ENCODE measurements at places on chromosomes 4 and X.

- no peak for DNase-seq
Observed at GRCh38 chr4:11719879-11720278, 291.2 kb upstream of the HS3ST1 start.

DNA sequence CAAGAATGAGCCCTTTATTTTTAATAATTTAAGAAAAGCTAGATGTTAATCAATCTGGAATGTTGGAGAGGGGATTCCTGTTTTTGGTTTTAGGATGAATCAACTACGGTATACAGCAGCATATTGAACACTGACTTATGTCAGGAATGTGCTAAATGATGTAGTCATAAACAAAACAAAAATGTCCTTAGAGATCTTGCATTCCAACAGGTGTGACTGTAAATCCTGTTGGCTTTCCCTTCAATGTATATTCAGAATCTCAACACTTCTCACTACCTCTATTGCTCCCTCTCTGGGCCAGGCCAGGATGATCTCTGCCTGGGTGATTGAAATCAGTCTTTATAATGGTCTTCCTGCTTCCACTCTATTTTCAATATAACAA is 37.8 kb upstream of the BDH2 start:
- peak; percentile 62 for DNase-seq

- no peak for DNase-seq
Observed at GRCh38 chrX:40109288-40110008, 11.7 kb upstream of the BCOR start.

DNA sequence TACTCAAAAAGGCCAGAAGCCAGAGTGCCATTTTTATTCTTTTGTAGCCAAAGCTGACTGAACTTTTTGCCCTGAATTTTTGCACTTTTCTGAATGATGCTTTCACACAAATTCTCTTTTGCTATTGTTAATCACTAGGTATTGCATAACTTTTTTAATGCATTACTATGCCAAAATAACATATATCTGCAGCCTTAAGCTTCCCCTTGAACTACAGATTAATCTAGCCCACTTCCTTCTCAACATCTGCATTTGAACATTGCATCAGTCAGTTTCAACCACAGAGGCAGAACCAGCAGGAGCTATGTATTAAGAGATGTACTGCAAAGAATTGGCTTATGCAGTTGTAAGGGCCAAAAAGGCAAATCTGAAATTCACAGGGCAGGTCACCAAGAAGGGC is 197.6 kb upstream of the GYPA start:
- no peak for DNase-seq

GRCh38 chrX:3669841-3670475 is 43.5 kb downstream of the PRKX start:
- no peak for DNase-seq

DNA sequence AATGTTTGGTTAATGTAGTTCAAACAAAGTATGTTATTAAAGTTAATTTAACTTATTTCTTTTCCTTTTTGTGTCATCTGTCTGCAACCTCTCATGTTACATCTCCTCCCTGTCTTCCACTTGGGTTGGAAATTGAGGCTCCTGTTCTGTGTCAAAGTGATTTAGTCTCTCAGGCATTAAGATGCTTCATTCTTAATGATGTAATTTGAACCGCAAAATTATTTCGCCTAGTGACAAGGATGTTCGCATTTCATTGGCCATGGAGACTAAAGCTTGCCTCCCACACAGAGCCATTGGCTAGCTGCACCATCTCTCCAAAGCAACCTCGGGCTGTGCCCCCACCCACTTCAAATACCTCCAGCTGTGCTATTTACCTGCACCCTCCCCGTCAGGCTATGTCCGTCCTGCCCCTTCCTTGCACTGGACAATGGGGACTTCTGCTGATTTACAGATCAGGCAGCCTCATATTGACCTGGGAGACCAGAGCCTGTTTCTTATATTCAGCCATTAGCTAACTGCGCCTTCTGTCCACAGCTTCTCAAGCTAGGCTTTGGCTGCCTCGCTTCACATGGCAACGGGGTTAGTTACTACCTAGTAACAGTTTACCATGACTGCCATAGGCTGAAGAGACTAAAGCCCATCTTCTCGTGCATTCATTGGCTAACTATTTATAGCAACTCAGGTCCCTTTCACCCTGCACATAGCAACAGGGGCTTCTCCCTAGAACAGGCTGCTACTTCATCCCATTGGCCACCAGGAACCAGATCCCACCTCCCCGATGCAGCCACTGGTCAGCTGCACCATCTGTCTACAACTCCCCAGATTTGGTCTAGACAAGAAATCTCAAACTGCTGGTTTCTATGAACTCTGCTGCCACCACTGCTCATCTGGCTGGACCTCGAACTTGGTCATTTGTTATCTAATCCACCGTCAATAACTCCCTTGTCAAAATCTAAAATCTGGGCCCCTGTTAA is 8.6 kb upstream of the ZNF157 start:
- DNase-seq: no peak

- no peak for DNase-seq
Observed at GRCh38 chrX:118847676-118848075, 24.1 kb downstream of the ZCCHC12 start.

- no peak for DNase-seq
Observed at GRCh38 chr4:140703463-140703862, 52.7 kb downstream of the TBC1D9 start.

GRCh38 chr4:128220286-128221235 is 67.1 kb downstream of the PGRMC2 start:
- peak; percentile 36 for DNase-seq
